ENCODE measurements at places on chromosomes 3 and 15.

GRCh38 chr3:48756640-48757039, 39.6 kb upstream of the IP6K2 start:
- DNase-seq: no peak

- no peak for DNase-seq
These were observed 265.8 kb upstream of the CNTN3 start for GRCh38 chr3:74880237-74880636.

GRCh38 chr15:48915861-48916260, 37.9 kb downstream of the EID1 start:
- DNase-seq: no peak

DNA sequence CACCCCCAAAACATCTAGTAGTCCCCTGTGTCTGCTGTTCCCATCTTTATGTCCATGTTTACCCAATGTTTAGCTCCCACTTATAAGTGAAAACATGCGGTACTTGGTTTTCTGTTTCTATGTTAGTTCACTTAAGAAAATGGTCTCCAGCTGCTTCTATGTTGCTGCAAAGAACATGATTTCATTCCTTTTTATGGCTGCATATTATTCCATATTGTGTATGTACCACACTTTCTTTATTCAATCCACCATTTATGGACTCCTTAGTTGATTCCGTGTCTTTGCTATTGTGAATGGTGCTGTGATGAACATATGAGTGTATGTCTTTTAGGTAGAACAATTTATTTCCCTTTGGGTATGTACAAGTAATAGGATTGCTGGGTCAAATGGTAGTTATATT, 51.2 kb downstream of the GRK7 start:
- DNase-seq: no peak

DNA sequence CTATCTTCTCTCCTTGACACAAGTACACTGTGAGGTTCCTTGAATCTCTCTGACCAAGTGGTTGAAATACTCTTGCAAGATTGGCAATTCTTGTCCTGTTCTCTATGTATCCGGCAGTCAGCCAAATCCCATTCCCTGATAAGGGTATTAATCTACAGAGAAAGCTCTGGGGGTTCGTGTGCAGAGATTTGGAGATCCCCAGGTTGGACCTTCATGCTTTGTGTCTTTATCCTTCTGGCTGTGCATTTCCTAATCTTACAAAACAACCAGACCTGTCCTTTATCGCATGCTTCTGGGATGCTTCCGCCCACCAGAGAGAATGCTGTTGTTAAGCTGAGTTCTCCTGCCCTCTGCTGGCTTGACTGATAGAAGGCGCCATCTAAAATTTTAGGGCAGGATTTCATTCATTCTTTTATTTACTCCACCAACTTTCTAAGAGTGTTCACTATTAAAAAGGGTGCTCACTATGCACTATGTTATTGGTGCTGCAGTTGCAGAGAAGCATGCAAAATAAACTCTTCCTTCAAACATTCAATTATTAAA, 8.6 kb upstream of the SST start:
- DNase-seq: peak; percentile 32

DNA sequence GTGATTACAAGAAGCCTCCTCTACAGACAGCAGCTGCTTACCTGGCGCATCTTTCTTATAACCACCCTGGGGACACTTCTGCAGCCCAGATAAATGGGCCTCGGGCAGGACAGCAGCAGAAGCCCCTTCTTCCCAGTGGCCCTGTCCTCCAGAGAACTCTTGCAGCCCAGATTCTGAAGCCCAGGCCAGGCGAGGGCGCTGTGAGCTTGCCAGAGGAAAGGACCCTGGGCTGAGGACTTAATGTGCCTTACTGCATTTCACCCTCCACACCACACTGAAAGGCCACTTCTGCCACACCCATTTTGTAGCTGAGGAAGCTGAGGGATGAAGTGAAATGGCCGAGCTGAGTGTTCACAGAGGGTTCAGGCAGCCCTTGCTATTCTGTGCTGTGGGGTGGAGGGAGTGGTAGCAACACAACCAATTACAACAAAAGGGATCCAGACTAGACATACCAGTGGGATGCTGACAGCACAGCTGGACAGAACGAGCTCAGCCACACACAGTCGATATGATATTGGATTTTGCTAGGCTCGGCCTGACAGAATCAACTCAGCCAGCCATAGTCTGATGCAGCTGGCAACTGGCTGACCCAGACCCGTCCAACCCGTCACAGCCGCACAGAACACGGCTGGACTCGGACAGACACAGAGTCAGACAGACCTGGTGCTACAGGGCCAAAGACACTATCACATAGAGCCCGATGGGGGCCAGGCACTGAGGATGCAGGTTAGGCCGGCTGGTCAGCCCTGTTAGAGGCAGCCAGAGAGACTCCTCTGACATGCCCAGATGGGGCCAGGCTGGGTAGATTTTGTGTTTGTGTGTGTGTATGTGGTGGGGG, 7.3 kb downstream of the ACOX2 start:
- peak; percentile 67 for DNase-seq

- DNase-seq: no peak
These were observed 120.2 kb upstream of the MBNL1 start for GRCh38 chr3:152148579-152148978.

DNA sequence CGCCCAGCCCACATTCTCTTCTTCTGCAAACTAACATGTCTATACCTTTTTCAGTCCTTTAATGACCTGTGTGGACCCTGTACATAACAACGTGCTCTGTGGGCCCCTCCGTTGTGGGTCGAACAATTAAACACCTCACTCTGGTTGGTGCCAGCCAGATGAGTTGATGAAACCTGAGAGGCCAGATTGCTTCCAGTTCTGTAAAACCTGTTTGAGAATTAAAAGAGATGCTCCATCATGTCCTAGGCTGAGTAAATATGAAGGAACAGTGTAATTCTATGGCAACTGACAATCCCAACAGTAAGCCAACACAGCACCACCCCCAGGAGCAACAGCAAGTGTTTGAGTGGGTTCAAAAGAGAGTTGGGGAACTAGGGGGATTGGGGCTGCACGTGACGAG, 5.7 kb upstream of the THBS1 start:
- no peak for DNase-seq

DNA sequence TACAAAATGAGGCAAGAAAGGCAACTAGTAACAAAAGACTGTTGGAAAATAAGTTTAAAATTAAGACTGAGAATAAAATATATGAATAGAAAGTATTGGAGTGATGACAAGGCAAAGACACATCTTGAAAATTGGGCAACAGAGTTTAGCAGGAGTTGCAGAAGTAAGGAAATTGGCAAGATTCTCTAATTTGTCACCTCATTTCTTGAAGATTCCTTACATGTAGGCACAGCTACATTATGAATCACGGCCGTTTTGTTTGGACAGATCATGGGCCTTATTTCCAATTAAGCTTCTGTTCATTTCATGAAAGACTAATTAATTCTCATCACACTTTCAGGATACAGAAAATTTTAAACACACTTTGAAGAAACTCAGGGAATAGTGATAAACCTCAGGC, 170.1 kb downstream of the ROBO1 start:
- no peak for DNase-seq

DNA sequence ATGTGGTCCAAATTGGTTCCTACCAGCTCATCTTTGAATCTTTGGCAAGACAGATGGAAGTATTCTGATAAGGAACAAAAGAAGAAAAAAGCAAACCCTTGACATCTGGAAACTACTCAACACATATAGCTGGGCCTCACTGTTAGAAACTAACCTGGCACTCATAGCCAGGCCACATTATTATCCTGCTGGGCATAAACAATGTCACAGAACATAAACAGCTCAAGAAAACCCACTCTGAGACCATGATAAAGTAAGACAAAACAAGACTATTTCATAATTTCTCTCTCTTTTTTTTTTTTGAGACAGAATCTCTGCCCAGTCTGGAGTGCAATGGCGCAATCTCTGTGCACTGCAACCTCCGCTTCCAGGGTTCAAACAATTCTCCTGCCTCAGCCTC, 1093.2 kb downstream of the FHIT start:
- no peak for DNase-seq

DNA sequence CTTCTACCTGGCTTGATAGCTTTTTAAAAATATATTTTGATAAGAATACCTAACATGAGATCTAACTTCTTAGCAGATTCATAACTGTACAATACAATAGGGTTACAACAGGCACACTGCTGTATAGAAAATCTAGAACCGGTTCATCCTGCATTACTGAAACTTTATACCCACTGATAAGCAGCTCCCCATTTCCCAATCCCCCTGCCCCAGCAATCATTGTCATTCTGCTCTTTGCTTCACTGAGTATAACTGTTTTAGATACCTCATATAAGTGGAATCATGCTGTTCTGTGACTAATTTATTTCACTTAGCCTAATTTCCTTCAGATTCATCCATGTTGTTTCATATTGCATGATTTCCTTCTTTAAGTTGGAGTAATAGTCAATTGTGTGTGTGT, 906.0 kb downstream of the GBE1 start:
- DNase-seq: no peak

- DNase-seq: no peak
These were observed 38.8 kb downstream of the TRAK1 start for GRCh38 chr3:42130007-42130328.

DNA sequence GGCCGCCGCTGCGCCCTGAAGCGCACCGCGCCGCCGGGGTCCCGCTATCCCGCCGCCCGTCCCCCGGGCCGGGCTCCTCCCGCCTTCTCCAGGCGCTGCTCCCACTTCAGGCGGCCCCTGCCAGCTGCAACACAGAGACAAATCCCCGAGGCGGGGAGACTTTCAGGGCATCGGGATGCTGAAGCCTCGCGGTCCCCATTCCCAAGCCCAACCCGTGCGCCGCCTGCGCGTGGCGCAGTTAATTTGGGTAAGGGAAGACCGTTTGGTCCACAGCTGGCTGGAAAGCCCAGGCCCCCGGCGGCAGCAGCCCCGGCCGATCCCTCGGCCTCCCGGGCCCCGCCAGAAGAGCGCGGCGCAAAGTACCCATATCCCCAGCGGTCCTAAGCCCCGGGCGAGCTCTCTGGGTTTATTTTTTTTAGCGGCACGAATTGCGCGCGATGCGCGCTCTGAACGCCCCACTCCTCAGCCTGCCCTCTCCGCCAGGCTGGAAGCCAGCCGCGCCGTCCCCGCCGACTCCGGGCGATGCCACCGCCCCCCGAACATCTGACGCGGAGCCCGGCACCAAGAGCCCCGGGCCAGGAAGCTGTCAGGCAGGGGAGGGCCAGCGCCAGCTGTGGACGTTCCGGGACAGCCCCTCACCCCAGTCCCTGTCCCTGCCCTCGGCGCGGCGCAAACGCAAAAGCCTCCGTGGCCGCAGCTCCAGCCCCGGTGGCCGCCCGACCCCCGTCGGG, 517 bp downstream of the FBN1 start:
- peak; percentile 26 for DNase-seq

DNA sequence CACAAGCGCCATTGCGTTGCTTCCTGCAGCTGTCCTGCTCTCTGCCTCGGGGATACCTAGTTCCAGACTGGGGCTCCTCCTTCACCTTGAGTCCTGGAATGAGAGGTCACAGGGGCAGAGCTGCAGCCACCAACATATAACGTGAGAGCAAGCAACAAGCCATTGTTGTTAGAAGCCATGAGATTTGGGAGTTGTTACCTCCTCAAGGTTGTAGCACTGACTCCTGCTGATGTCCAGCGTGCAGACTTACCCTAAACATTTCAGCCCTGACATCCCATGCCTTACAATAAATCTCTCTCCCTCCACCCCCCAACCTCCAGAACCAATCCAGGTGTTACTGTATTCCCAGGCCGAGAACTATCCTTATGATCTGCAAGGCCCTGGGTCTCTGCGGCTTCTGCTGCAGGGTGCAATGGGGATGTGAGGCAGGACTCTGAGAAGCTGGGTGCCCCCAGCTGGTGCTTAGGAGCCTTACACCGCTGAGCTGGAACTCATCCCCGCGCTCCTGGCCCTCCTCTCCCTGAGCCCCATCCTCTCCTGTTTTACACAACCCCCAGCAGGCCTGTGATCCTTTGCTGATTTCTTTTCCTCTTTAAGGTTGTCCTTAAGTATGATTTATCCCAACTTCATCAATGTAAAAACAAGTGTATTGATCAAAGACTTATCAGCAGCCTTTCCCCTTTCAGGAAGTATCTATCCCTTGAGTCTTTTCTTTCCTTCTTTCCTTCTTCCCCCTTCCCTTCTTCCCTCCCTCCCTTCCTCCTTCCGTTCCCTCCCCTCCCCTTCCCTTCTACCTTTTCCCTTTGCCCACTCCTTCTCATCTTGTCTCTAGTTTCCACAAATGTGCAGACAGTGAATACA, 84.2 kb upstream of the ABHD2 start:
- peak; percentile 59 for DNase-seq

DNA sequence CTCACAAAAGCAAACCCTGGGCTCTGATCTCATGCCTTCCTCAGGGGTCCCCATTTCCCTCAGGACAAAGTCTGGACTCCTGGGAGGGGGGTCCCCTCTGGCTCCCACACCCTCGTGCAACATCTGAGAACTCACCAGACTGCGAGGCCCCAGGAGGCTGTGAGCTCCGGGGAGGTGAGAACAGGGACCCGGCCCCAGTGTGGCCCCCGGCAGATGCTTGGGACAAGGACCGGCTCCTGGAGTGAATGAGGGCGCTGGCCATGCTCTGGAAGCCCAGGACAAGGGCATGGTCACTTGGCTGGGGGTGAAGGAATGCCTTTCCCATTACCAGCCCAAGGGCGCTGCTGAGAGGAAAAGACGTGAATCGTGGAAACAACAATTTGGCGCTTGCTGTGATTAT, 48.0 kb downstream of the LINGO1 start:
- DNase-seq: no peak

GRCh38 chr15:45435124-45435903, 57.0 kb upstream of the GATM start:
- no peak for DNase-seq

DNA sequence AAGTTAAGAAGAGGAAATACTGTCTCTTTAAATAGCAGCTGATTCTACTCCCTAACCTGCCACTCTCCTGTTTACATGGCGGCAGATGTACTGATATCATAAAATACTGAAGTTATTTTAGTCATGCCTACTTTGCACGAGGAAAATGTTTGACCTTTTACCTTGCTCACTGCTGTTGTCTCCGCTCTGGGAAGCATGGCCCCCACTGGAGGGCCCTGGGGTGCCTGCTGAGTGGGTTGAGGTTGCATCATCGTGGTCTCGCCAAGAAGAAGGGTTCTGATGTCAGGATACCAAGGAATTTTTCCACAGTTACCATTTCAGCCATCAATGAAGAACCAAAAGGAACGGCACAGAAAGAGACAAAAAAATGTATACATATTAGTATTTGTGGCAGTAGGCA, 16.7 kb downstream of the MEIS2 start:
- DNase-seq: no peak

DNA sequence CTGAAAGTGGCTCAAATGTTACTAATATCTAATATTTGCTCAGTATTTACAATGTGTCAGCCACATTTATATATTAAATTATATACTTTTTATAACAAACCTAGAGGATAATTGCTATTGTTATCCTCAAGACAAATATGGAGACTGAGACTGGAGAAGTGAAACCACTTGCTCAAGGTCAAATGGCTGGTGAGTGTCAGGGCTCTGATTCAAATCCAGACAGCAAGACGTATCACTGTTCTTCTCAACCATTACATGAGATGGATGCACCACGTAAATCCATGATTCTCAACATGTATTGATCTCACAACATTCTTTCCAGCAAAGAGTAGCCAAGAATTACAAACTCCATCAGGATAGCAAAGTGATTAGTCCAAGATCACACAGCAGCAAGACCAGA, 53.8 kb upstream of the CPB1 start:
- DNase-seq: no peak

All from HEK293T (cell line).